ENCODE measurements at places on chromosomes 6 and 20.

GRCh38 chr6:153056308-153056707 is 53.8 kb upstream of the MTRF1L start:
- no peak for DNase-seq

DNA sequence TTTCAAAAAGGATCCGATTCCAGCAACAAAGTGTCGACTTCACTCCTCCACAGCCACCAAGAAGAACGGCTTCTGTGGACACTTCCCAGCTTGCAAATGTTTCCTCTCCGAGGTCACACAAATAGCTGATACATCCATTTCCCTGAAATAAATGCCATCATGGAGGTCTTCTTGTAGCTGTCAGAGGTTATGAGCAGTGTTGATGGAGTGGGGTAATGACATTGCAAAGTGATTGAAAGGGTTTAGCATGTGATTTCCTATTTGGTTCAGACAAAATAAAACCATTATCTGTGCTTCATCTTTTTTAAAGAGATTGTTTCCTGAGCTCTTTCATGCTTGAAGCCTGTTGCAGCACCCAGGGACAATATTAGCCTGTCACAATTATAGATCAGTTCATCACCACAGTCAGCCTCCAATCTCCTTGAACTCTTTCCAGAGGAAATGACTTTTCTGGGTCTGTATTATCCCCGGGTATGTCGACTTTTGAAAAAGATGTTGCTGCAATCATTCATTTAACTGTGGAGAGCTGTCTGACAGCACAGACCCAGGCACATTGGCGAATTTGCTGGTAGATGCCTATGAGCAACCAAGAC is 16.9 kb upstream of the KIF16B start:
- no peak for DNase-seq

DNA sequence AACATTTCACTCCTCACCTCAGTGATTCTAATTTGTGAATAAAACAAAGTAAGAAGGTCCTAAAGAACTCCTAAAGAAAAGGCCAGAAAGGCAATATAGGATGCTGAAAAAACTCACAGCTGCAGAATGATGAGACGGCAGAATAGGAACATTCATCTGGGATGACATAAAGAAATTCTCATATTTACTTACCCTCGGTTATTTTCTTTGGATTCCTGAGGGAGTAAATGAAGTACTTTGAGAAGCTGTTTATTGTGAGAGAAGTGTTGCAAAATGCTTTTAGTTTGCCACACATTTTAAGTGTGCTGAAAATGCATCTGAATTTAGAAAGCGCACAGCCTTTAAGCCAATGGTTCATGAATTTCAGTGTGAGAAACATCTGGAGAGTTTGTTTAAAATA is 35.7 kb upstream of the RBL1 start:
- no peak for DNase-seq

GRCh38 chr6:43331470-43331869 is 22.8 kb upstream of the CRIP3 start:
- peak; percentile 5 for DNase-seq

- DNase-seq = no peak
These were observed 200.3 kb downstream of the SYNDIG1 start for GRCh38 chr20:24669701-24670100.

DNA sequence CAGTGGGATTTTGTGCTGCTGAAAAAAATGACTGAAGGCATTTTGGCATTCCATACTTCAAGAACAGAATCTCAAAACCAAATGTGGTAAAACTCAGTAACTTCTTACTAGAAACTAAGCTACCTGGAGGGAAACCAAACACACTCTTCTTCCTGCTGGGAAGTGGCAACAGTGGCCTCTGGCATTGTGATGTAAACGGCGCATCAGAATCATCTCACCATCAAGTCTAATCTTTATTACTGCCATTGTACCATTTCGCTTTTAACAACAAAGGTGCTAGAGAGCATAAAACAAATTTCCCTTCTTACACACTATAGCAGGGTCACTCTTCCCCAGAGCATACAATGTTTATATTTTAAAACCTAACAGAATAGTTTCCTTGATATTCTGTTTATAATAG is 101.6 kb upstream of the CEP162 start:
- no peak for DNase-seq

- DNase-seq = no peak
These were observed 58.0 kb upstream of the SALL4 start for GRCh38 chr20:51860111-51860882.

- no peak for DNase-seq
These were observed 27.5 kb upstream of the TBXT start for GRCh38 chr6:166194914-166195859.

- DNase-seq = no peak
These were observed 20.6 kb upstream of the FABP7 start for GRCh38 chr6:122758927-122759334.

- no peak for DNase-seq
These were observed 71.4 kb downstream of the CEP57L1 start for GRCh38 chr6:109166673-109167072.

GRCh38 chr6:148611213-148611612 is 135.6 kb upstream of the UST start:
- no peak for DNase-seq

GRCh38 chr6:33991610-33992009 is 154.3 kb downstream of the GRM4 start:
- no peak for DNase-seq

DNA sequence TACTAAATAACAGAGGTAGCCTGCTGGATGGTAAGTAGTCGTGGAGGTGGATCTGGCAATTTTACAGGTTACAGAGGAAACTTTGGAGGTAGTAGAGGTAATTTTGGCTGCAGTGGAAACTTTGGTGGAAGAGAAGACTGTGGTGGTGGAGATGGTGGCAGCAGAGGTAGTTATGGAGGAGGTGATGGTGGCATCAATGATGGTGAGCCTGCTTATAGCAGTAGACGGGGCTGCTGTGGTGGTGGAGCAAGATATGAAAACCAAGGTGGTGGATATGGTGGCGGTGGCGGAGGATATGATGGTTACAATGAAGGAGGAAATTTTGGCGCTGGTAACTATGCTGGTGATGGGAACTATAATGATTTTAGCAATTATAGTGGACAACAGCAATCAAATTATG is 15.3 kb downstream of the RAB5IF start:
- no peak for DNase-seq

DNA sequence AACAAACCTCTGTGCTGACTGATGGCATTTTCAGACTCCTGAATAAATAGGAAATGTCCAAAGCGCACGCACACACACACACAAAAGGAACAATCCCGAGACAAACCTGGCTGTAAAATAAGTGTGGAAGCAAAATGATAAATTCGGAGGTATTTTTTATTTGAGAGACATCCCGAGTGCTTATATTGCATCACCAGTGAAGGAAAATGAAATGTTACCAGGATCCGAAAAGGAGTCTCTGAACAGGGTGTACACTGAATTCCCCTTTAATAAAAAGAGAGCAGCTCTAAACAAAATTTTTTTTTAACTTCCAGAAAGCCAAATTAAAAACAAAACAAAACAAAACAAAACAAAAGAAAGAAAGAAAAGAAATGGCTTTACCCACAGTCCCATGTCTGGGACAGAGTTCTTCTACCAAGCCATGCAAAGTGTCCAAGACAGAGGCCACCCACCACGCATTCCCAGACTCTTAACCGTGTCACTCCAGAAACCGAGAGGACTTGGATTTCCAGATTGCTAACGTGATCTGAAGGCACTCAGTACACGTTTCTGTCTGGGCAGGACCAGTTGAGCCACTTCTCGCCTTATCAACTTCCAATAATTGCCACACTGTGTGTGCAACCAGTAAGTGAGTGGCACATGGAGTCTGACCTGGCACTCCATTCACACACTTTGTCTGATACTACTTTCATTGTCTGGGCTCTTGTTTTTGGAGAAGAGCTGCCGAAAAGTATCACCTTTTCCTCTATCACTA is 817 bp downstream of the ME1 start:
- no peak for DNase-seq

DNA sequence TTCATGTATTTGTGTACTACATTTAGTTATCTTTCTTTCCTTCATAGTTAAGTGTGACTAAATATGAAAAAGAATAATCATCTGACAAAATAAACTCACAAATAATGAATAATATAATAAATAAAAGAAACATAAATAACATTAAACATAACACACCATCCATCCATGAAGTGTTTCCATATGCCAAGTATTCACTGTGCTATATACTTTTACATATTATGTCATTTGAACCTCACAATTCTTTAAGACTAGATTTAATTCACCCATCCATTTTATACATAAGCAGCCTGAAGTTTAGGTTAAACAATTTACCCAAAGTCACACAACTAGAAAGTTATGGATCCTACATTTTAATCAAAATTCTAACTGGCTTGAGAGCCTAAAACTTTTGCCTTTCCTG is 549.4 kb upstream of the HS3ST5 start:
- no peak for DNase-seq

- peak; percentile 40 for DNase-seq
These were observed 571 bp downstream of the ITCH start for GRCh38 chr20:34363465-34364222.

GRCh38 chr20:31861385-31862156 is 8.8 kb downstream of the DUSP15 start:
- DNase-seq = peak; percentile 52

DNA sequence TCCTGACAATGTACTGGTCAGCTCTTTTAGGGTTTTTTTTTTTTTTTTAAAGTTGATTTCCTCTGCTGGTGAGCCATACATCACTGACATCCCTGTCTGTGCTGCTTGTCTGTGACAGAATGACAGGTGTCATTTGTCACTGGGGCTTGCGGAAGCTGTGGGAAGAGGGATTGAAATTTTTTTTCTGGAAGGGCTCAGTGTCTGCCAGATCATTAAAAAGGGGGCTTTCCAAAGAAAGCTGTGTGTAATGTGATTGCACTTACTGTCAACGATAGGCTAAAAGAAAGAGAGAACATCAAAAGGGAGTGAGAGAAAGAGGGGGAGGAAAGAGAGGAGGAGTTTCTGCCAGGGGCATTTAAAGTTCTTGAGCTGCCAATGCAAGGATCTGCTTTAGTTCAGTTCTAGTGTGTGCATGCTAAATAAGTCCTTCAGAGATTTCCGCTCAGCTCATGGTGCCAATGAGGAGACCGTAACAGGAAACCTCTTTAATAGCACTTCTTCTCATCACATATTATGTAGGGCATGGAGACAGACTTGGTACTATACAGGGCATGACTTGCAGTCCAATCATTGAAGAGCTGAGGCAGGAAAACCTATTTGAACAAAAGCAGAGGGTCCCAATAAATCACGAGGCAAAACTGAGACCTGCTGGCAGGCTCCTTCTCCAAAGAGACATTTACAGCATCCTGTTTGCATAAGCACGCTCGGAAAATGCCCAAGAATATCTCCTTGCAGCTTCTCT is 177.2 kb downstream of the TSHZ2 start:
- DNase-seq = no peak

- no peak for DNase-seq
These were observed 35.8 kb upstream of the BHLHE23 start for GRCh38 chr20:63042448-63043071.

- no peak for DNase-seq
These were observed at the start of gene FNDC11 for GRCh38 chr20:63553933-63554290. Gene FNDC11 (plus strand): TSS chr20:63554159. CDS start chr20:63555664, 1,505 bp downstream.

DNA sequence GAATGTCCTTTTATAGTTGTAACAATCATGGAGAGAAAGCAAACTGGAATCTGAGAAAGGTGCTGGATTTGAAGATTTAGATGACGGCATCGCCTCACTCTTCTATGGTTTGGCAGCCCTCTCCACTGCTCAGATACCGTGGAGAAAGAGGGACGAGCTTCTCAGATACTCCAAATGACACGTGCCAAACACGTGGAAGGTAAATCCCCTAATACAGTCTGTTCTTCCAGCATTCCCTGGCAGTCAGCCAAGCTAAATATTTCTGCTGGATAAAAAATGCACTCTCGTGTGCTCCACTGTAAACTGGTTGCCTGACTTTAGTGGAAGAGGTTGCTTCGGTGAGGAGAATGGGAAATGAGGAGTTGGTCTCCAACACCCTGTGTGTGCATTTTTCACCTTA is 16.7 kb upstream of the PRDM1 start:
- DNase-seq = no peak

GRCh38 chr6:11538819-11539468 is 1.4 kb downstream of the TMEM170B start:
- no peak for DNase-seq

DNA sequence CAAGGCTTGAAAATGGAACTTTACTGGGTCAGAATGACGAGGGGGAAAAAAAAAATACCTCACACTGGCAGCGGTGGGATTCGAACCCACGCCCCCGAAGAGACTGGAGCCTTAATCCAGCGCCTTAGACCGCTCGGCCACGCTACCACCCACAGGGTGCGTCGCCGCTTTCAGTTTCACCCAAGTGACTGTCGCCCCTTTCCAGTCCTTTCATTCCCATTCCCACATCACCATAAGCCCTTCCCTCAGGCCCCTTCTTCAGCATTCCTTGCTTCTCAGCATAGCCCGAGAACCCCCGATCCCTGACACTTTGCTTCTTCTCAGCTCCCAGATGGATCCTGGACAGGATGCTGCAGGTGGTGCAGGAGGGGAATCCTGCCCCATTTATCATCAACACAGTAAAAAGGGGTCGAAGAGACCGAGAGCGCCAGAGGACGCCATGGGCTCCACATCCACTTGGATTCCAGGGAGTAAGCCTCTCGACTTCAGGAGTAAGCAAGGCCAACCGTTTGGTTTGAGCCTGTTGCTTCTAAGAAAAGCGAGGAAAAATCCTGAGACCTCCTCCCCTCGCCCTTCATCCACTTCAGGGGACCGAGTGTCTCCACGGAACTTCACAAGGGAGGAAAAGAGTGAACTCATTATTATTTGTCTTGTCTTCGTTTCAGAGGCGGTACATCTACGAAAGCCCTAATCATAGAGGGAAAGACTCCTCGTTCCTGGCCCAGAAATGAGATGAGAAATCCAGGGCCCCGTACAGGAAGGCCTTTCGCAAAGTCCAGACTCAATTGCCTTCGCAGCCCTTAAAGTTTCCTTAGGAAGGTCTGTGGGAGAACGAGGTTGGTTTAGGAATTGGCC is 20.0 kb upstream of the TRIM27 start:
- DNase-seq = peak; percentile 51

GRCh38 chr6:6595952-6596351 is 7.4 kb downstream of the LY86 start:
- no peak for DNase-seq

- DNase-seq = no peak
These were observed 14.8 kb upstream of the MTG2 start for GRCh38 chr20:62168061-62168460.

GRCh38 chr6:39936857-39937256 is 2.6 kb upstream of the MOCS1 start:
- no peak for DNase-seq

GRCh38 chr20:39880890-39881289 is 808.1 kb downstream of the MAFB start:
- no peak for DNase-seq

GRCh38 chr6:111841822-111842221 is 31.4 kb downstream of the FYN start:
- DNase-seq = peak; percentile 66

DNA sequence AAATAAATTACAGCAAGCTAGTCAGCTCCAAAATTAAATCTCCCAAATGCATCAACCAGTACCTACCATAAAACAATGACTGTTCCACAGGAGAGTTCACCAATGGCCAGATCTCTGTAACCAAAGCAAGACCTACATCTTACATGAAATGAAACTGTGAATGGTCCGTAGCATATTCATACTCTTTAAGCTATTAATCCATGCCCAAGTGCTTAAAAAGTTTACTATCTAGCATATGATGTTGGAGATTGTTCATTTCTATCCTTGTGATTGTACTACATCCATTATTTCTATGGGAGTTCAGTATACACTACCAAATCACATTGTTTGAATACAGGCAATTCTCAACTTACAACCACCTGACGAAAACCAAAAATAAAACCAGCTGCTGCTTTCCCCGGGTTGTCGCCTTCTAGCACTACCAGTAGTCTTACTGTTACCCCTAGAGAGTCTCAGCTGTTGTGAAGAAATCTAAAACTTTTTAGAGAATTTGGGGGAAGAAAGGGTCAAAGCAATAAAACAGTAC is 38.0 kb downstream of the HIVEP2 start:
- peak; percentile 48 for DNase-seq
